ENCODE measurements at places on chromosomes 3 and 15. TPM values are rescaled to one million over a fixed set of nuclear protein-coding genes. Genes with fewer than 3 reads are reported as not detected.
A peak's percentile ranks its signal among the peaks of the same experiment; 100 is the strongest.

The PPIP5K1 gene
- total RNA-seq, result 74.6 TPM

- no peak overlapping the region for H3K27ac ChIP-seq
- peaks cover 37% of the 10 kb centered on the region for H3K36me3 ChIP-seq
- H3K4me3 ChIP-seq, result no peak overlapping the region
- no peak for DNase-seq
- H3K4me1 ChIP-seq, result no peaks in the 10 kb centered on the region
These were observed 6.4 kb downstream of the CDAN1 start for GRCh38 chr15:42730536-42730935.

The CDC25A gene
- 50.9 TPM for total RNA-seq

DNA sequence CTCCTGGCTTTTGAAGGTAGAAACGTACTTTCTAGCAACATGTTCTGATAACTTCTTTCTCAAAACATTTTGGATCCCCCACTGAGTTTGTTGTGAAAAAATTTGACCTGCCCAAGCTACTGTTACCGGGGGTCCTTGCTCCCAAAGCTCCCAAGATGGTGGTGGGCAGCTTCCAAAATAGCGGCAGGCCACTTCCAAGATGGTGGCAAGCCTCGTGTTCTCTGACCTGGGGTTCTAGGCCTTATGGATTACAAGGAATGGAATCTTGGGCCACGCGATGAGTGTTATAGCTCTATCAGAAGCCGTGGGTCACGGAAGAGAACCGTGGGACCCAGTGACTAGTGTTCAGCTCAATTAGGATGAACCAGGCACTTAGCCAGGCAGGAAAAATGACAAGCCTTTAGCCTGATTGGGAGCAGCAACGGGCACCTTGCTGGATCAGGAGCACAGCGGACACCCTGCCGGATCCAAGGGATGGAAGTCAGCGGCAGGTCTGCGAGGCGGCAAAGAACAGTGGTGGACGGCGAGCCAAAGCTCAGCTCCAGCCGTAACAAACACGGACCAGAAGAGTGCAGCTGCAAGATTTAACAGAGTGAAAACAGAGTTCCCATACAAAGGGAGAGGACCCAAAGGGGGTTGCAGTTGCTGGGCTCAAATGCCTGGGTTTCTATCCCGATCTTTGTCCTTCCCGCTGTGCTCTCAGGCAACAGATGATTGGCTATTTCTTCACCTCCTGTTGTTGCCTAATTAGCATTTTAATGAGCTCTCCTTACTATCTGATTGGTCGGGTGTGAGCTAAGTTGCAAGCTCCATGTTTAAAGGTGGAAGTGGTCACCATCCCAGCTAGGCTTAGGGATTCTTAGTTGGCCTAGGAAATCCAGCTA is 133.3 kb downstream of the WDR72 start:
- no peaks in the 10 kb centered on the region for H3K36me3 ChIP-seq
- no peaks in the 10 kb centered on the region for H3K27me3 ChIP-seq
- no peak overlapping the region for H3K4me3 ChIP-seq
- DNase-seq, result no peak
- H3K4me1 ChIP-seq, result no peaks in the 10 kb centered on the region

GRCh38 chr3:39917065-39917773 is 107.8 kb downstream of the MYRIP start:
- H3K27ac ChIP-seq, result no peak overlapping the region
- H3K4me3 ChIP-seq, result no peak overlapping the region
- DNase-seq, result no peak
- H3K4me1 ChIP-seq, result no peaks in the 10 kb centered on the region
- H3K36me3 ChIP-seq, result no peaks in the 10 kb centered on the region

The CCR3 gene
- not detected for total RNA-seq

- DNase-seq, result no peak
- H3K27me3 ChIP-seq, result peaks cover 35% of the 10 kb centered on the region
- H3K4me3 ChIP-seq, result peak overlapping the region; percentile 58
- peaks cover 27% of the 10 kb centered on the region for H3K36me3 ChIP-seq
- peaks cover 33% of the 10 kb centered on the region for H3K4me1 ChIP-seq
These were observed 28.2 kb upstream of the CXCR6 start for GRCh38 chr3:45915059-45915439.

- H3K27ac ChIP-seq, result no peak overlapping the region
- H3K4me1 ChIP-seq, result peaks cover 5% of the 10 kb centered on the region
- peak; percentile 83 for DNase-seq
- H3K36me3 ChIP-seq, result no peaks in the 10 kb centered on the region
- no peak overlapping the region for H3K4me3 ChIP-seq
- H3K27me3 ChIP-seq, result peaks cover 31% of the 10 kb centered on the region
These were observed 8.3 kb downstream of the ANKRD63 start for GRCh38 chr15:40274350-40275274.

- H3K27me3 ChIP-seq, result peaks cover 9% of the 10 kb centered on the region
- no peaks in the 10 kb centered on the region for H3K4me1 ChIP-seq
- DNase-seq, result no peak
- H3K36me3 ChIP-seq, result no peaks in the 10 kb centered on the region
These were observed 16.0 kb downstream of the DZIP1L start for GRCh38 chr3:138099417-138099816.

- peaks cover 6% of the 10 kb centered on the region for H3K36me3 ChIP-seq
- H3K4me1 ChIP-seq, result peaks cover 19% of the 10 kb centered on the region
- DNase-seq, result no peak
- H3K4me3 ChIP-seq, result no peak overlapping the region
These were observed 26.2 kb upstream of the SRP14 start for GRCh38 chr15:40065166-40065565.

DNA sequence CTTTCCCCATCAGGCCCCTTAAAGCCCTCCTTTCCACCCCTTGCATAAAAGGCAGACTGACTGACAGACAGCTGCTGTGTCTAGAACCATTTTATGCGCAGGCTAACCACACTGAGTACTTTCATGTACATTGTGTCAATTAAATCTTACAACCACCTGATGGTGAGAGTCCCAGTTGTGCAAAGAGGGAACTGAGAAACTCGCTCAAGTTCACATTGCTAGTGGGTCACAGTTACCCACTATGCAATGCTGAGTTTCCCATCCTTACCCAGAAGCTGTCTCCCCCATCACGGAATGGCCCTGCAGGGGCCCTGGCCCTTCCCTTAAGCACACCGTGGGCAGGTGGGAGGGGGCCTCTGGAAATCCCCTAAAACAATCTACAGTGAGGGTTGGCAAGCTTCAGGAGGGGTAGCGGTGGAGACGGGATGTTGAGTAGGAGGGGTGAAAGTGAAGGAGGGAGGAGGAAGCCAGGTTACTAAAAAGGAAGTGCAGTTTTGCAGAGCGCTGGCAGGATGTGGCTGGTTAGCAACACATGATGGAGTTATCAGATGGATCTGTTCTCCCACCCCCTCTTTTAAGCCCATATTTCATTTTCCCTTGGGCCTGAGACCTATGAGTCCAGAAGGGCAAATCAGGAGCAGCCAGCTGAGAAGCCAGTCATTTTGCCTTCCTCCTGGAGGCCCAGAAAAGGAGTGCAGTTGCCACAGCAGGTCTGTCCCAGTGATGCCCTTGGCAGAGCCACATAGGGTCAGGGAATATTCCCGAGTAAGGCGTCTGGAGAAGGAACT is 30.0 kb downstream of the STARD5 start:
- H3K4me3 ChIP-seq, result peak overlapping the region; percentile 97
- H3K27ac ChIP-seq, result peak overlapping the region; percentile 94
- peak; percentile 76 for DNase-seq
- no peaks in the 10 kb centered on the region for H3K27me3 ChIP-seq

- DNase-seq, result peak; percentile 33
- H3K27me3 ChIP-seq, result no peaks in the 10 kb centered on the region
- no peak overlapping the region for H3K4me3 ChIP-seq
These were observed 20.8 kb upstream of the FAN1 start for GRCh38 chr15:30882849-30883433.

DNA sequence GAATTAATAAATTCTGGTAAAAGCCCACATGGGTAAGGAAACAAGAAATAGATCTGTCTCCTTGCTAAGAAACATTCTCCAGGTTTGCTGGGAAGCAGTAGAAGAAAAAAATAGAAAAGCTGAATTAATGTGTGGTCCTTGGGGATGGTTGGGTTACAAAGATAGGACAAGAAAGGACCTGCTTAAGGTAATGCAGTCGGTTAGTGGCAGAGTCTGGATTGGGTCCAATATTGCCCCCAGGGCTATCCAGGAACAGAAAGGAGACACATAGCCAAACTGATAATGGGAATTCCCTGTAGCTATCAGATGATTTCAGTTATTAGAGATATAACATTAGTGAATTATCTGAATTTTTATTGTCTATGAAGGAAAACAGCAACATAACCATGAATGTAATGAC is 584.3 kb downstream of the ROBO1 start:
- H3K4me3 ChIP-seq, result no peak overlapping the region
- no peaks in the 10 kb centered on the region for H3K27me3 ChIP-seq
- H3K4me1 ChIP-seq, result no peaks in the 10 kb centered on the region
- H3K27ac ChIP-seq, result no peak overlapping the region
- H3K36me3 ChIP-seq, result no peaks in the 10 kb centered on the region

The FBLN2 gene
- not detected for total RNA-seq

DNA sequence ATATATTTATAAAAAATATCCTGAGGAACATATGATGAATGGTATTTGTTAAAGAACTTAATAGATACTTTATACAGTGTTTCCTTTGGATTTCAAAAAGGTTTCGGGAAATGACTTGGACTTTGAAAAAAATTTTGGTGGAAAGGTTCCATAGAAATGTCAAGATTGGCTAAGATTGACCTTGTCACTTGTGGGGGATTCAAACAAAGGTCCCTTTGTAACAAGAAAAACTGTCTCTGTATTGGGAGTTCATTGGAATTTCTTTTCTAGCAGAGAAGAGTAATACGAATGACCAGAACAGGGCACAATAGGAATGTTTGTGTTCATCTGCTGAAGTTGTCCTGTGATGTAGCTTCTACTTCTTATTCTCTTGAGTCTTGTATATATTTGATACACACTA is 43.2 kb downstream of the ARHGEF26 start:
- H3K27ac ChIP-seq, result no peak overlapping the region
- peaks cover 9% of the 10 kb centered on the region for H3K27me3 ChIP-seq
- no peak overlapping the region for H3K4me3 ChIP-seq
- DNase-seq, result no peak
- H3K4me1 ChIP-seq, result no peaks in the 10 kb centered on the region

The VGLL3 gene
- total RNA-seq, result not detected

GRCh38 chr3:177110386-177110785 is 86.9 kb downstream of the TBL1XR1 start:
- peaks cover 10% of the 10 kb centered on the region for H3K36me3 ChIP-seq
- H3K4me3 ChIP-seq, result no peak overlapping the region
- no peaks in the 10 kb centered on the region for H3K27me3 ChIP-seq

DNA sequence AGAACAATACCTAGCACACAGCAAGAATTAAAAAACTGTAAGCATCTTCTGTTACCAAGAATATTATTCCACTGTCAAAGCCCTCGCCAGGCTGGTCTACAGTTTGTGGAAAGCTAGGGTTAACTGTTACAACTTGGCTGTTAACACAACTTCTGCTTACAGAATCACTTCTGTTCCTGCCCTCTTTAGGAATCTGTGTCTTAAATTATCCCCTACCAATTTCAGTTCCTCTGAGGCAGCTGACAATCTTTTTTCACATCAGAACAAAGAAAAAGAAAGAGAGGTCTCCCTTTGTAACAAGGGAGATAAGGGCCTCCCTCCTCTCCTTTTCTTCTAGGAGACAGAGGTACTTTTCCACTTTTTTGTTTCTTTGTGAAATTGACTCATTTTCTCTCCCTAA is 188.9 kb downstream of the FMN1 start:
- no peak overlapping the region for H3K4me3 ChIP-seq
- H3K4me1 ChIP-seq, result no peaks in the 10 kb centered on the region
- peaks cover 9% of the 10 kb centered on the region for H3K27me3 ChIP-seq
- no peak for DNase-seq
- H3K36me3 ChIP-seq, result no peaks in the 10 kb centered on the region
- no peak overlapping the region for H3K27ac ChIP-seq

DNA sequence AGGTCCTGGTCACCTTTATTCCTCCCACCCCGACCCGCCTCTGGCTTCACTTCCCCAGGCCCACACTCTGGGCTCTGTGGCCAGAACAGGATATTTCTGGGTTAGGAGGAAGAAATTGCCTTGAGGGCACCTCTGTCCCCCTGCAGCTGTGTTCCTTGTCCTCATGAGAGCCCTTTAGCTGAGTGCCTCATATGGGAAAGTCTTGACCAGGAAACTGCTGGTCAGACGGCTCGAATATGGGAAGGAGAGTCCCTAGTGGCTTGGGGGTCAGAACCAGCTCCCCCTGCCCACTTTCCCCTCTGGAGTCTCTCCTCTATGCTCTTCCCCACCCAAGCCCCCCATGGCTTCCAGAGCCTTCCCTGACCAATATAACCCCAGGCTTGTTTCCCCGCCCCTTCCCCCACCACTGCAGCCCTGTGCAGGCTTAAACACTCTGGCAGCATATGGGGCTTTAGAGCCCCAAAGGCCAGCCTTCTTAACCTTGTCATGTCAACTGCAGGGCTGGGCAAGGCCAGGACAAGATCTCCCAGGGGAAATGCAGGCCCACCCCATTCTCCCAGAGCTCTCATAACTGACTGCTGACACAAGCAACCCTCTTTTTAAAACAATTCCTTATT is 36.4 kb downstream of the SEC22C start:
- no peak overlapping the region for H3K27ac ChIP-seq
- H3K4me1 ChIP-seq, result no peaks in the 10 kb centered on the region
- H3K36me3 ChIP-seq, result peaks cover 4% of the 10 kb centered on the region
- DNase-seq, result no peak
- no peaks in the 10 kb centered on the region for H3K27me3 ChIP-seq

GRCh38 chr3:24595796-24596195 is 101.1 kb upstream of the THRB start:
- DNase-seq, result no peak
- no peaks in the 10 kb centered on the region for H3K36me3 ChIP-seq
- peak overlapping the region; percentile 22 for H3K27ac ChIP-seq
- H3K4me3 ChIP-seq, result no peak overlapping the region
- no peaks in the 10 kb centered on the region for H3K4me1 ChIP-seq
- no peaks in the 10 kb centered on the region for H3K27me3 ChIP-seq

The SLC24A5 gene
- not detected for total RNA-seq

GRCh38 chr15:69555080-69555479 is 102.5 kb downstream of the RPLP1 start:
- no peaks in the 10 kb centered on the region for H3K36me3 ChIP-seq
- no peaks in the 10 kb centered on the region for H3K4me1 ChIP-seq
- H3K27ac ChIP-seq, result no peak overlapping the region
- peaks cover 11% of the 10 kb centered on the region for H3K27me3 ChIP-seq
- no peak overlapping the region for H3K4me3 ChIP-seq
- no peak for DNase-seq

- H3K36me3 ChIP-seq, result no peaks in the 10 kb centered on the region
- no peak overlapping the region for H3K4me3 ChIP-seq
- H3K27ac ChIP-seq, result no peak overlapping the region
These were observed 60.8 kb upstream of the ANKRD34C start for GRCh38 chr15:79221696-79222095.

The SSUH2 gene
- not detected for total RNA-seq

The FGF12 gene
- total RNA-seq, result not detected

The RAMAC gene
- total RNA-seq, result 26.1 TPM

Measured in activated T-helper 1 cell treated with anti-CD3 and anti-CD28 coated beads, Interleukin-12 subunit alpha, Interleukin-12 subunit beta, Interleukin-2, Interleukin-4 antibody, amounts not matched to agents 30 ng/mL and 10 ng/mL and 1 ng/mL, durations not matched to agents 14 hours and 24 hours and 36 hours (primary cell).